Activated CD8-positive, alpha-beta T cell treated with anti-CD3 and anti-CD28 coated beads, Interleukin-2, amount 10 ng/mL, durations not matched to agents 7 days and 5 days (primary cell): ENCODE measurements at places on chromosomes 1 and 21. TPM values are rescaled to one million over a fixed set of nuclear protein-coding genes. Genes with fewer than 3 reads are reported as not detected.

Gene SYT2
- not detected for total RNA-seq

Gene OR2T29
- total RNA-seq = not detected

Gene GUCA2A
- not detected for total RNA-seq

Gene CORT
- 0.95 TPM for total RNA-seq

Gene FCGR3A
- total RNA-seq = 0.52 TPM

Gene VHLL
- not detected for total RNA-seq

Gene CAMK2N1
- 0.44 TPM for total RNA-seq

Gene REN
- not detected for total RNA-seq

Gene HSD3B2
- total RNA-seq = not detected

Gene KCNJ15
- not detected for total RNA-seq

Gene ELAVL4
- total RNA-seq = not detected

Gene MUTYH
- total RNA-seq = 59.8 TPM

- H3K27me3 ChIP-seq = no peaks in the 10 kb centered on the region
- H3K4me1 ChIP-seq = peaks cover 3% of the 10 kb centered on the region
- H3K27ac ChIP-seq = no peak overlapping the region
- no peak overlapping the region for H3K4me3 ChIP-seq
These were observed 37.8 kb upstream of the POFUT2 start for GRCh38 chr21:45325206-45326168.

- no peaks in the 10 kb centered on the region for H3K4me1 ChIP-seq
- H3K36me3 ChIP-seq = no peaks in the 10 kb centered on the region
- H3K27me3 ChIP-seq = no peaks in the 10 kb centered on the region
- DNase-seq = no peak
- no peak overlapping the region for H3K27ac ChIP-seq
- no peak overlapping the region for H3K4me3 ChIP-seq
These were observed 10.3 kb upstream of the CDCP2 start for GRCh38 chr1:54163051-54163450.

GRCh38 chr1:3984586-3984985 is 84.5 kb upstream of the C1orf174 start:
- no peaks in the 10 kb centered on the region for H3K36me3 ChIP-seq
- H3K27me3 ChIP-seq = peaks cover 6% of the 10 kb centered on the region
- H3K4me1 ChIP-seq = no peaks in the 10 kb centered on the region
- H3K4me3 ChIP-seq = no peak overlapping the region
- DNase-seq = no peak
- H3K27ac ChIP-seq = no peak overlapping the region

- H3K27me3 ChIP-seq = peaks cover 3% of the 10 kb centered on the region
- no peak for DNase-seq
- H3K4me3 ChIP-seq = no peak overlapping the region
- H3K27ac ChIP-seq = no peak overlapping the region
- H3K36me3 ChIP-seq = no peaks in the 10 kb centered on the region
- H3K4me1 ChIP-seq = no peaks in the 10 kb centered on the region
These were observed 3.3 kb upstream of the HNRNPCL1 start for GRCh38 chr1:12851779-12852178.

DNA sequence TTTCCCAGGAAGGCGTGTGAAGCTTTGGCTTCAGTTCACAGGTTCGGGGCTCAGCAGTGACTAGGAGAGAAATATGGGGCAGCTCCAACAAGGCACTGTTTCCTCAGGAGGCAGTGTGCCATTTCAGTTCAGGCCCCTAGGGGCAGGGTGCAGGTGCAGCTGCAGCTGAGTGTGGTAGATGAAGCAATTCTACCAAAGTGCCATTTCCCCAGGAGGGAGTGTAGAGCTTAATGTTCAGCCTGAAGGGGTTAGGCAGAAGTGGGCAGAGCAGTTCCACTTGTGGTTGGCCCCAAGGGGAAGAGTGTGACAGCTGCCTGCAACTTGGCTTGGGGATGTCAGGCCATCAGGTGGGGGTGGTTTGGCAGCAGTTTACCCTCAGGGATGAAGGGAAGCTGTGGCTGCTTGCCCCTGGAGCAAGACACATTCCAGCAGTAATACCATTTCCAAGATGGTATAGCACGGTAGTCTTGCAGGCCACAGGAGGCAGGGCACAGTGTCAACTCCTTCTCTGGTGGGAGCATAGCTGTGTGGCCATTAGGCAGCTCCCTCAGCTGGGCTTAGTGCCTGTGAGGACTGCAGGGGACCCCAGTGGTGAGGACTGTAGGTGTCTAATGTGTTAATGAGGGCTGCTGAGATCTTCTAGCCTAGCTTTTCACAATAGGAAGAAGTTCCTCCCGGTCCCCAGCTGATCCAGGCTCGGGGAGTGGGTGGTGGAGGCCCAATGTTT is 34.7 kb downstream of the RGSL1 start:
- H3K4me3 ChIP-seq = no peak overlapping the region
- no peaks in the 10 kb centered on the region for H3K36me3 ChIP-seq
- no peak for DNase-seq

- H3K4me1 ChIP-seq = no peaks in the 10 kb centered on the region
- no peak overlapping the region for H3K4me3 ChIP-seq
- no peak for DNase-seq
These were observed 67.2 kb downstream of the ATP5PO start for GRCh38 chr21:33848249-33848953.

- peaks cover 33% of the 10 kb centered on the region for H3K27me3 ChIP-seq
- no peak for DNase-seq
- no peaks in the 10 kb centered on the region for H3K4me1 ChIP-seq
These were observed 395.4 kb downstream of the RRAGC start for GRCh38 chr1:38464071-38464661.

- no peak overlapping the region for H3K27ac ChIP-seq
- no peak overlapping the region for H3K4me3 ChIP-seq
- H3K27me3 ChIP-seq = peaks cover 2% of the 10 kb centered on the region
- no peaks in the 10 kb centered on the region for H3K4me1 ChIP-seq
These were observed 78.2 kb upstream of the RALGPS2 start for GRCh38 chr1:178646821-178647220.

DNA sequence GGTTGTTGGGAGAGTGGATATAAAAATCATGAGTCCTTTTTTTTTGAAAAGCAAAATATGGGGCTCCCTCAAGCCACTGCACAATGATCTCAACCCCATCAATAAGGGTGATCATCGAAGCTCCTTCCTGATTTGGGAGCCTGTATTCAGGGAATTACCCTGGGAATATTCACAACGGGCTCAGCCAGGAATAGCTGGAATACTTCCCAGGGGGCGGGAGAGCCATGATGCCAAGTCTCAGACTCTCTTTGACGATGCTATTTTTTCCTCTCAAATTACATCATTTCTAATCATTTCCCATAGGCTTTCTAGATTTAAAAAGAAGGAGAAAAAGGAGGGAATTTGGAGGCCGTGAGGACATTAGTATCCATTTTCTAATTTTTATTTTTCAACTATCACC is 18.4 kb downstream of the OLIG1 start:
- no peak for DNase-seq
- no peaks in the 10 kb centered on the region for H3K4me1 ChIP-seq
- H3K4me3 ChIP-seq = no peak overlapping the region
- peaks cover 22% of the 10 kb centered on the region for H3K27me3 ChIP-seq
- H3K36me3 ChIP-seq = no peaks in the 10 kb centered on the region
- H3K27ac ChIP-seq = no peak overlapping the region

- H3K4me1 ChIP-seq = peaks cover 11% of the 10 kb centered on the region
- no peak overlapping the region for H3K4me3 ChIP-seq
- no peaks in the 10 kb centered on the region for H3K36me3 ChIP-seq
- no peak for DNase-seq
- H3K27ac ChIP-seq = no peak overlapping the region
These were observed 6.4 kb downstream of the SELENON start for GRCh38 chr1:25806418-25806817.

DNA sequence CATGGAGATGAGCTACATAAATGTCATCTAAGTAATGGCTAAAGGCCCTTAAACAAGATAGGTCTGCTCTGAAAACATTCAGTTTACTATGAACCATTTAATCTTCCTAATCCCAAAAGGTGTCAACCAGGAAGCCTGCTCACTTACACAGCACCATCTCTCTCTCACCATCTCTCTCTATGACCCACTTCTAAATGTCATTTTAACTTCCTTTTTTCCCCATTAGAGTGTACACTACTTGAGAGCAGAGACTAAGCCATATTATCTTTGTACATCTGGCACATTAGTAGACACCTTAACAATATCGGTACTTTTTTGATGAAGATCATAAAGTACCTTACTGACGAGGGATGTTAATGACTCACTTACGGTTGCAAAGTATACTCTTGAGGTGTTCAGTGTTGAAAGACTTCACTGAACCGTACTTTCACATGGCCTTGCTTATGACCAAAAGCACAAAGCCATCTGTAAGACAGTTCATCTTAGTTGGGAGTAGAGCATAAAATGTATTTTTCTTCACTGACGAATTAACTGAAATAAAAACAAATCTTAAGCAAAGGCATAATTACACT is 25.4 kb downstream of the FBXO42 start:
- H3K36me3 ChIP-seq = peaks cover 12% of the 10 kb centered on the region
- no peak for DNase-seq
- peaks cover 5% of the 10 kb centered on the region for H3K4me1 ChIP-seq

GRCh38 chr1:100622037-100622436 is 84.1 kb downstream of the GPR88 start:
- H3K27ac ChIP-seq = no peak overlapping the region
- DNase-seq = no peak
- peaks cover 2% of the 10 kb centered on the region for H3K27me3 ChIP-seq
- no peaks in the 10 kb centered on the region for H3K4me1 ChIP-seq
- H3K36me3 ChIP-seq = no peaks in the 10 kb centered on the region
